ENCODE measurements at places on chromosomes 1 and 21.

- DNase-seq, result peak; percentile 64
Measured at GRCh38 chr1:112508278-112509004, at the start of gene WNT2B. Gene WNT2B, plus strand, starts transcription at chr1:112508965. Its CDS starts 298 bp downstream, at chr1:112509263.

DNA sequence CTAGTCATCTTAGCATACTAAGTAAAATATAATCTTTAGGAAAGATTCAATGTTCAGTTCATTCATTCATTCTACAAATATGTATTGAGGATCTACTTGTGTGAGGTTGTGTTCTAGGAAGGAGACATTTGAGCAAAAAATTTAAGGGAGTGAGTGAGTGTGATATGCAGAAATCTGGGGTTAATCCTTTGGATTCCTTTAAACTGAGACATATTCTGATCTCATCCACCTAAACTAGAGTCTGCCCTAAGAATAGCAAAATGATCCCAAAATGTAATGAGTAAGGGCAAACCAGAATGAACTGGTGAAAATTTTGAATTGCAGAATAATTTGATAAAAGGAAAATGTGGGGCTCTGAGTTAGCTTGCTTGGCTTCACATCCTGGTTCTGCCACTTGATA lies 8.6 kb downstream of the UBE2U start:
- no peak for DNase-seq

- DNase-seq, result no peak
Measured at GRCh38 chr1:178434360-178434759, 62.4 kb downstream of the CLEC20A start.

DNA sequence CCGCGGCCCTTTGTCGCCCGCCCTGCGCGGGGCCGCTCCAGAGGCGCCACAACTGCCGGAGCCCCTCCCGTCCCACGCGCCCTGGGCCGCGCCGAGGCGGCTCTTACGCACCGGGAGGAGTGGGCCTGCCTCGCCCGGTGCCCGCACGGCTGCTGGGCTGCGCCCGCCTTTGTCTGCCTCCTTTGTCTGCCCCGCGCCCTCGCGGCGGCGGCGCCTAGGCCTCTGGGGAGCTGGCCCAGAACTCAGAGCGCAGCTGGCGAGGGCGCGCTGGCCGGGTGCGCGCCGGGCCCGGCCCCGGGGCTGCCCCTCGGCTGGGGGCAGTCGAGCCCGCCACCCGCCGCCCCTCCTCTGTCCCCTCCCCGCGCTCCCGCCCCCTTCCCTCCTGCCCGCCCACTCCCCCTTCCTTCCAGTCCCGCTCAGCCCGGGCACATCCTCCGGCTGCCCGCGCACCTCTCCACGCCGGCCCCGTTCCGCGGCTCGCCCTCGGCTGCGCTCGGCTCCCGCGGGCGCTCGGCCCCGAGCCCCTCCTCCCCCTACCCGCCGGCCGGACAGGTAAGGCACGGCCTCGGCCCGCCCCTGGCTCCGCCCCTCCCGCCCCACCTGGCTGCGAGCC lies at the start of gene DRAXIN:
Gene DRAXIN (plus strand): TSS at position 409 of the 613 bp plus-strand sequence. CDS start 14,549 bp downstream, outside the sequence.
- no peak for DNase-seq

Data from stimulated activated CD8-positive, alpha-beta memory T cell treated with anti-CD3 and anti-CD28 coated beads, Interleukin-4, amount 100 ng/mL, for 48 hours (primary cell).